ENCODE measurements at places on chromosomes 7 and 10. TPM values are rescaled to one million over a fixed set of nuclear protein-coding genes. Genes with fewer than 3 reads are reported as not detected.
A peak's percentile ranks its signal among the peaks of the same experiment; 100 is the strongest.

- DNase-seq, result no peak
Measured at GRCh38 chr7:47924266-47924665, 24.0 kb downstream of the PKD1L1 start.

DNA sequence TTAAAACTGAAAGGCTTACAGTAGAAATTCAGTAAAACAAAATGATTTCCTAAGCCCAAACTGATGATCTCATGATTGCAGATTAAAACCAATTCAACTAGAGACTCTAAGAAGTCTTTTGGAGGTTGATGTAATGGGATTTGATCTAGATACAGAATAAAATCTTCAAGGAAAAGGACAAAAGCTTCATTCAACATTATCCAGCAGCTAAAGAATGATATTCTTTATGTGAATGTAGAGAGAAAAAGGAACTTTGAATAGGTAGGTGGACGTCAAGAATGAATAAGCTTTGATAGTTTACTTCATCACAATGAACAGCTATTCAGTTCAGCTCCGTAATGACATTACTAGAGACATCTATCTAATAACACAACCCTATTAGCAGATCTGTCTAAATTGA lies 744.4 kb downstream of the PHTF2 start:
- no peak for DNase-seq

GRCh38 chr10:50325449-50326171 lies 74.3 kb upstream of the ASAH2 start:
- DNase-seq, result no peak

DNA sequence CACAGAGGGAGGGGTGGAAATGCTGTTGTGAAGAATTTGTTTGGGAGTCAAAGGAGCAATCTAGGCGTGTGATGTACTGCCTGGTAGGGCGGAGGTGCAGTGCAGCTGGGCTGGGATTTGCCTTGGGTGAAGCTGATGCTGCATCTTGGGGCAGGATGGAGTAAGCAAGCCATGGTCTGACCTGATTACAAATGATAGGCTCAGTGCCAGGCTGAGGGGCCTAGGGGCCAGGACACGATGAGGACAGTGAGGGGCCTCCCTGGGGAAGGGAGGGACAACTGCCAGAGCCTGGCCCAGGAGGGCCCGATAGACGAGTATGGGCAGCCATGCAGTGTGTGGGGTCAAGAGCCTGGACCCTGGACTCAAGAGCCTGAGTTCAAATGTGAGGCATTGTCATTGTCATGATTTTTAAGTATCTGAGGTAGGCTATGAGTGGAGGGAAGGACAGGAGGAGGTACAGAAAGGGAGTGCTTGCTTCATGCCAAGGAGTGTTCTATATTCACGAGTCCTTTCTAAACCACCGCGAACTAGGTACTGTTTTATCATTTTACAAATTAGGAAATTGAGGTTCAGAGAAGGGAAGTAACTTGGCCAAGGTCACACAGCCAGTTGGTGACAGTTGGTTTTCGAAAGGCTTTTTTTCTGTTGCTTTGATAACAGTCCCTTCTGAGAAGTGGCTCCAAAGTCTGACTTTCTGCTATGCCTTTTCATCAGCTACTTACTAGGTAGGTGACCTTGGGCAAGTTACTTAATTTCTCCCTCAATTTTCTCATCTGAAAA lies 29.7 kb downstream of the HIF1AN start:
- DNase-seq, result no peak

Gene PLAU
- 14.8 TPM for polyA plus RNA-seq

GRCh38 chr7:1454542-1454941 lies 4.7 kb downstream of the MICALL2 start:
- DNase-seq, result no peak

Gene SFRP5
- polyA plus RNA-seq, result 0.11 TPM

Gene CLDN3
- 54.1 TPM for polyA plus RNA-seq

- DNase-seq, result no peak
Measured at GRCh38 chr7:108503112-108504026, 22.6 kb downstream of the PNPLA8 start.

Gene SNCG
- 11.6 TPM for polyA plus RNA-seq

Gene MARCHF5
- 68.0 TPM for polyA plus RNA-seq

- no peak for DNase-seq
Measured at GRCh38 chr10:79111427-79111826, 42.7 kb downstream of the ZMIZ1 start.

DNA sequence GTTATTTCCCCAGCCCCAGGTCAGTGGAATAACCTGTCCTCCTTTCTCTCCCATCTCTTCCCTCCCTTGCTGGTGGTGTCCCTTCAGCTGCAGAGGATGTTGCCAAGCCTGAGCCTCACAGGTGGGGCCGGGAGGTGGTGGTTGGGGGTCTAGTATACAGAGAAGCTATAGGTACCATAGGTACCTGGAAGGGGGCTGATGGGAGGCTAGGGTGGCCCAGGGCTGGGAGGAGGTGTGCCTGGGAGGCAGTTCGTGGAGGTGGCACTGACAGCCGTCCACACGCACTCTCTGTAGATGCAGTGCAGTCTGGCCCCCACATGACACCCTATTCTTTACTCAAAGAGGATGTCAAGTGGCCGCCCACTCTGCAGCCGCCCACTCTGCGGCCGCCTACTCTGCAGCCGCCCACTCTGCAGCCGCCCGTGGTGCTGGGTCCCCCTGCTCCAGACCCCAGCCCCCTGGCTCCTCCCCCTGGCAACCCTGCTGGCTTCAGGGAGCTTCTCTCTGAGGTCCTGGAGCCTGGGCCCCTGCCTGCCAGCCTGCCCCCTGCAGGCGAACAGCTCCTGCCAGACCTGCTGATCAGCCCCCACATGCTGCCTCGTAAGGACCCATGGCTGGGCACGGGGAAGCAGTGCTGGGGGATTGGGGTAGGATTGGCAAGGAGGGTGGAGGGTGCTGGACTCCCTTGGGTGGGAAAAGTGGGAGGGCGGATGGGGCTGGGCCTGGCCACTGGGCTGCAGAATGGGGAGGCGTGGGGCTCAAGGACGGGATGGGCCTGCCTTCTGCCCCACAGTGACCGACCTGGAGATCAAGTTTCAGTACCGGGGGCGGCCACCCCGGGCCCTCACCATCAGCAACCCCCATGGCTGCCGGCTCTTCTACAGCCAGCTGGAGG lies 9.5 kb downstream of the IRF5 start:
- DNase-seq, result no peak

GRCh38 chr10:81009296-81009695 lies 471.6 kb downstream of the SH2D4B start:
- DNase-seq, result no peak

Gene CCDC172
- polyA plus RNA-seq, result not detected

DNA sequence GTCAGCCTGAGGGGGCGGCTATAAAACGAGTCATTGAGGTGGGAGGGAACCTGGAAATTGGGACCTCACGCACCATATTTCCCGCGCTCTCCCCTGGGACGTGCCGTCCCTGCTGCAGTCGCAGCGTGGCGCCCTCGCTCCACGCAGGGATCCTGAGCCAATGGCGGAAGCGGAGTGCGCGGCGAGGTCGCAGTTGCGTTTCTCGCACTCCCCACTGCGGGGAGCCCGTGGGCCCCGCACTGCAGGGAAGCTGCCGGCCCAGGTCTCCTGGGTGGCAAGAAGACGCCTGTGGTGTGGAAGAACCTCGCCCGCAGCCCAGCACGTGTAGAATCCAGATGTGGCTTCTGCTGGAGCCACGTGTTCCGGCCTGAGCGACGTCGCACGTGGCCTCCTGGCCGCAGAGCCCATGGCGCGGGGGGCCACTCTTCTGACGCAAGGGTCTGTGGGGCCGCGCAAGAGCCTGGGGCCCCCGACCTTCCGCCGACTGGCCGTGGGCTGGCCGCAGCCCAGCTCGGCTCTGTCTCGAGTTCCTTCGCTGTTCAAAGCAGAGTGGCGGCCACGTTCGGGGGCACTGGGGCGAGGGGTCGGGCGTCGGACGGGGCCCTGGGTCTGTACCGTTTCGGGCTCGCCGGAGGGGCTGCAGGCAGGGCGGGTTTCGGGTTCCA lies 26.4 kb downstream of the HIF1AN start:
- peak; percentile 73 for DNase-seq

DNA sequence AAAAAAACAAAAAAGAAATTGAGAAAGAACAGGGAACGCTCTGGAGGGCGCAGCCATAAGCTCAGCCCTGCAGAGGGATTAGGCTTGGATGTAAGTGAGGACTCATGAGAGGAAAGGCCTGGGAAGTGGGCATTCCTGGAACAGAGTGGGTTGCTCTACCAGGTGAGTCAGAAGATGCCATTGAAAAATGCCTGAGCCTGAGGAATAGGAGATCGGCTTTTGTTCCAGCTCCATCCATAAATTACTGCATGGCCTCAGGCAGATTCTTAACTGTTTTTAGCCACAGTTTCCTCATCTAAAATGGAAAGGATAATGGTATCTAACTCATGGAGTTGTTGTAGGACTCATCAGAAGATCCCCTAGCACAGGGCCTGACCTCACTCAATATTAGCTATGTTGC lies 1.1 kb upstream of the RGR start:
- no peak for DNase-seq

DNA sequence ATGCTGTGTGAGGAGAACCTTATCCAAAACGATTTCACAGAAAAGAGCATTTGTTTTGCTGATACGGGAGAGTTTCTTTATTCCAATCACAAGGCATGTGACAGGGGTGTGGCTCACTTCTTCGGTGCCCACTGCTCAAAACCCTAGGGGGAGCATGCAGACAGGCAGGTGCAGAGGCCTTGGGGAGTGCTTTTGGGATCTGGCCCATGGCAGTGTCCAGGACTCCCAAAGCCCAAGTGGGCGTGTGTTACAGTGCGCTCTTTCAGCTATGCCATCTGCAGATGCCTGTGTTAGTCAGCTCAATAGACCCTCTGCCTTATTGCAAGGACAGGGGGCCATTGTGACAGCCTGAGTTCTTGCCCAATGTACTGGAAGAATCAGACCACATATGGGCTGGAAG lies 94.8 kb downstream of the CSTF2T start:
- DNase-seq, result no peak

DNA sequence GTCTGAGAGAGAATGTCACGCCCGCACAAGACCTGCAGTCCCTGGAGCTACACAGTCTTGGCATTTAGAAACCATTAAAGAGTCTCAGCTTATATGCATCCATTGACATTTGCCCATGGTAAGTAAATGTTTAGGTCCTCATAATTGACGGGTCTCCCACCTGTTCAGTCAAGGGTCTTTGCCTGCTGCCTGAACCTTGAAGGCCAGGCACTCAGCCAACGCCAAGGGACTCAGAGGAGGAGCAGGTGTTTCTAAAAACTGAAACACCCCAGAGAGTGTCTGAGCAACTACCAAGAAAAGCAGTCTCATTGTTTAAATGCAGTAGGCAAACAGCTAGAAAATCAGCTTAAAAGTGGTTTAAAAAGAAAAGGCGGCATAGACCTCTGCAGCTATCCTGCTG lies 264.7 kb upstream of the AKR1E2 start:
- DNase-seq, result no peak

DNA sequence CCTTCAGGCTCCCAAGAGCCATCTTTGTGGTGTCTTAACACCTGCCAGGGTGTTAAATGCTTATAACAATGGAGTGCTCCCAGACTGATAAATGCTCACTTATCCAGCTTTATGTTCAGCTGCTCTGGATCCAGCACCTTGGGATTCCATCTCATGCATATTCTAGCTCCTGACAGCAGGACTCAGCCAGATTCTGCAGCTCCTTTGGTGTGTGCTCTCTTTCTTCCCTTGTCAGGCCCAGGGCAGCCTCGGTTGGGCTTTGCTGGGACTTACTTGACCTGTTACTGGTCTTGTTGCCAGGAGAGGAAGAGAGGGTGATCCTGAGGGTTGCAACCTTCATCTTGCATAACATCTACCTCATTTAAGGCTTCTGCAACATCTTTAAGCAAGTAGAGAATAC lies 59.4 kb upstream of the CCNY start:
- no peak for DNase-seq
